ENCODE measurements at places on chromosomes 2 and 18. TPM values are rescaled to one million over a fixed set of nuclear protein-coding genes. Genes with fewer than 3 reads are reported as not detected.

DNA sequence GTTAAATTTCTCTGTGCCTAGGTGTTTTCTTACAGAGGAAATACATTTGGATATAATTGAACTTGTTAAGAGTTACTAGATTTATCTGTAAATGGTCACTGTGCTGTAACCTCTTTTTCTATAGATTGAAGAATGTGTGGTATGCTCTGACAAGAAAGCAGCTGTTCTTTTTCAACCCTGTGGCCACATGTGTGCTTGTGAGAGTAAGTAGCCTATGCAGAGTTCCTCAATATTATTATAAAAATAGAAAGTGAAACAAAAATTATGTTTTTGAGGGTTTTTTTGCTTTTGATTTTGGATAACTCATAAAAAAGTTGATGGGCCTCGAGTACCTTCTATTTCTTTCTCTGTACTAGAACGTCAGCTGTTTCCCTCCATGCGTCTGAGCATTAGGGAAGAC is 112.4 kb downstream of the MIB1 start:
- no peak for DNase-seq

DNA sequence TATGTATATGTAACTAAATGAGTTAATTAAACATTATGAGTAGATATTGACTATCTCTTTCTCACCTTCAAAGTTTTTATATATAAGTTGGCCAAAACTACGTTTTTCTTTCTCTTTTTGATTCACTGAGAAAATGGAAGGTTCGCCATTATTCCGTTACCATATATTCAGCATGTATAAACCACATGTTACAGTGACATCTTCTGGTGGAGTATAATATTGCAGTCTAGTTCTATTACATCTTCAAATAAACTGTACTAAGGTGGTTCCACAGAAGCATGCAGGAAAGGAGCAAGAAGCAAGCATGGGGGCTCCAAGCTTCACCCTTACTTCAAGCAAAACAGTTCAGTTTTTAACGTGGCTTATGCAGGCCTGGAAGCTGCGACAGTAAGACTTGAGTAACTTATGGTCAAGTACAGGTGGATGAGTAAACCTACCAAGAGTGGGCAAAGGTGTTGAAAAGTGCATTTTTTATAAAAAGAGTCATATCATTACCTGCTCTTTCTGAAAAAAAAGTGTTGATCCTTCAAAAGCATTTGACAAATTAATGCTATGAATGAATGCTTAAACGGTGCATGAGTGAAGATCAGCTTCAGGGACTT is 129.8 kb upstream of the RAB6C start:
- DNase-seq, result no peak

GRCh38 chr18:5395860-5396448 is 100.4 kb upstream of the ZBTB14 start:
- no peak for DNase-seq

DNA sequence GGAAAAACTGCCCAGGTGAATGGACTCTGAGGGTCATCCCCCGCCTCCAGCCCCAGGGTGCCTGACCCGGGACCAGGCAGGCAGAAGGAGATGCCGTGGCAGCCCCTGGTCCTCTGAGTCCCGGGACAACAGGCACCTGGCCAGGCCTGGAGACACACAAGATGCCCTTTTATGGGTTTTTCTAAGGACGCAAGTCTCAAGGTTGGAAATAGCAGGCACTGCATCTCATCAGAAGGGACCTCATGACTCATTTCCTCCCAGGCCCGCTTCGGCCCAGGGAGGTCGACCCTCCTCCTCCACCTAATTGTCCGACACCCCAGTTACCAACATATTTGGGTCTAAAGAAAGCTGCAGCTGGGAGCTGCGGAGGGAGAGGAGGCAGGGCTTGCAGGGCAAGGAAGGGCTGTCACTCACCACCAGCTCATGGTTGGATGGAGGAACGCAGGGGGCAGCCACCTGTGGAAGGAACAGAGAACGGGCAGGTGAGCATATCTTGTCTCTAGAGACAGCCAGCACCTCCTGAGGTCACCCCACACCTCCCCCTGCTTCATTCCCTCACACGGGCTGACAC is 82.9 kb downstream of the TNS1 start:
- no peak for DNase-seq

DNA sequence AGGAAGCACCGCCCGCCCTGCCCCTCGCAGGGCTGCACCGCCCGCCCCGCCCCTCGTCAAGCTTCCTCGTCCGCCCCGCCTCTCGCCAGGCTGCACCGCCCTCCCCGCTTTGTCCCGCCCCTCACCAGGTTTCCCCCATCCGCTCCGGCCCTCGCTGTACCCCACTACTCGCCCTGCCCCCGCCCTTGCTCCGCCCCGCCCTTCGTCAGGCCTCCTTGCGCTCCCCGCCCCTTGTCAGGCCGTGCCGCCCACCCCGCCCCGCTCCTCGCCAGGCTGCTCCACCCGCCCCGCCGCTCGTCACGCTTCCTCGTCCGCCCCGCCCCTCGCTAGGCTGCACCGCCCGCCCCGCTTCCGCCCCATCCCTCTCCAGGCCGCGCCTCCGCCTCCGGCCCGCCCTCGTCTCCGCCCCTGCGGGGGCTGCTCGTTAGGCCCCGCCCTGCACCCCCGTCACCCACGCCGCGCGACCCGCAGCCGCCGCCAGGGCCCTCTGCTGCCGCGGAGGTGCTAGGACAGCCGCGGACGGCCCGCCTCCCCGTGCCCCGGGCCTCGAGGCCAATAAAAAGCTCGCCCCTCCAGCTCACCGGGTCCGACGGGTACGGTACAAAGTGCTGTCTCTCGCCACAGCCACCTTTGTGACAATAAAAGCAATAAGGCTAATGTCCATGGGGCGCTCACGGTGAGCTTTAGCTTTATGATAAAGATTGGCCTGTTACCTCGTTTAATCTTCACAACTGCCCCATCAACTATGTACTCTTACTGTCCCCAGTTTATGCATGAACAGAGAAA is 602 bp upstream of the DNPEP start:
- DNase-seq, result peak; percentile 99

CKAP2L gene
- 3.4 TPM for total RNA-seq
